ENCODE measurements at places on chromosomes 2 and 18. TPM values are rescaled to one million over a fixed set of nuclear protein-coding genes. Genes with fewer than 3 reads are reported as not detected.

MYCN gene
- total RNA-seq, result 190 TPM

- H3K27me3 ChIP-seq, result no peaks in the 10 kb centered on the region
- H3K4me1 ChIP-seq, result no peaks in the 10 kb centered on the region
- DNase-seq, result no peak
- H3K36me3 ChIP-seq, result no peaks in the 10 kb centered on the region
Observed at GRCh38 chr2:70199320-70199864, 8.6 kb upstream of the C2orf42 start.

- H3K27me3 ChIP-seq, result no peaks in the 10 kb centered on the region
- H3K27ac ChIP-seq, result no peak overlapping the region
- no peaks in the 10 kb centered on the region for H3K36me3 ChIP-seq
- no peaks in the 10 kb centered on the region for H3K4me1 ChIP-seq
Observed at GRCh38 chr2:31765078-31765945, 184.6 kb upstream of the SRD5A2 start.

DNA sequence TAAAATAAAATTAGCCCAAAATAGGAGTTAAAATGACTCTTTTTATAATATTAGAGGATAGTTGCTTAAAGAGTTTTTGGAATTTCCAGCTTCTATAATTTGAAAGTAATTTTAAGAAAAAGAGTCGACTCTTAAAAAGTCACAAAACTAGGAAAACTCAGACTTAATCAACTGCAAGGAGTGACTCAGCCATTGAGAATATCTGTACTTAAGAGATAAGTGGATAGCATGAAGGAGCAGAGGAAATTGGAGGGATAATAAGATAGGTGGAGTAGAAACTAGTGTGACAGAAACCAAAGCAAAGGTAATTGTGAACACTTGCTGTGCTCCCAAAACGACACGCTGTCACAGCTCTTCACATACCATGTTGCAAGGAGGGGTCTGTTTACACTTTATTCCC lies 8.4 kb downstream of the RSAD2 start:
- no peak for DNase-seq
- no peaks in the 10 kb centered on the region for H3K4me1 ChIP-seq
- H3K27ac ChIP-seq, result no peak overlapping the region
- no peaks in the 10 kb centered on the region for H3K36me3 ChIP-seq
- no peak overlapping the region for H3K4me3 ChIP-seq

Data from SJCRH30 (cell line).